ENCODE measurements at places on chromosomes 13 and 19. TPM values are rescaled to one million over a fixed set of nuclear protein-coding genes. Genes with fewer than 3 reads are reported as not detected.

DNA sequence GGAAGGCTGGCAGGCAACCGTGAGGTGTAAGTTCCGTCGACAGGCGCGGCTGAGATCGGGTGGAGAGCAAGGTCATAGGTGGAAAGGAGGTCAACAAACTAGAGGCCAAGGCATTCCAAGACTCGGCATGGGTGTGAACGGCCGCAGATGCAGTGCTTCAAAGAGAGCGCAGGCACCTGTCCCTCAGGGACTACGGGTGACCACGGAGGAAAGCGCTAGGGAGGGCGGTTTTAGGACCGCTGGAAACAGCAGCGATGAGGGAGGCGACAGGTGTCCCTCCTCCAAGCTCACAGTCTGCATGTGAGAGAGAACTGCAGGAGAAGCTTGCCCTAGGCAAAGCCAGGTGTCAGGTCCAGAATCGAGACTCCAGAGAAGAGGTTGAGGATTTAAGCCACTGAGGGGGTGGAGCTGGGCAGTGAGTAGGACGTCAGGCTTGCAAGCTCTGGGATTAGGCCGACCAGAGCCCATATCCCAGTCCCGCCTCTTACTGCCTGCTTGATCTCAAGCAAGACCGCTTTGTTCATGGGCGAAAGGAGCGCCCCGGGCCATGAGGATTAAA is 1.6 kb upstream of the MLNR start:
- DNase-seq: no peak

DNA sequence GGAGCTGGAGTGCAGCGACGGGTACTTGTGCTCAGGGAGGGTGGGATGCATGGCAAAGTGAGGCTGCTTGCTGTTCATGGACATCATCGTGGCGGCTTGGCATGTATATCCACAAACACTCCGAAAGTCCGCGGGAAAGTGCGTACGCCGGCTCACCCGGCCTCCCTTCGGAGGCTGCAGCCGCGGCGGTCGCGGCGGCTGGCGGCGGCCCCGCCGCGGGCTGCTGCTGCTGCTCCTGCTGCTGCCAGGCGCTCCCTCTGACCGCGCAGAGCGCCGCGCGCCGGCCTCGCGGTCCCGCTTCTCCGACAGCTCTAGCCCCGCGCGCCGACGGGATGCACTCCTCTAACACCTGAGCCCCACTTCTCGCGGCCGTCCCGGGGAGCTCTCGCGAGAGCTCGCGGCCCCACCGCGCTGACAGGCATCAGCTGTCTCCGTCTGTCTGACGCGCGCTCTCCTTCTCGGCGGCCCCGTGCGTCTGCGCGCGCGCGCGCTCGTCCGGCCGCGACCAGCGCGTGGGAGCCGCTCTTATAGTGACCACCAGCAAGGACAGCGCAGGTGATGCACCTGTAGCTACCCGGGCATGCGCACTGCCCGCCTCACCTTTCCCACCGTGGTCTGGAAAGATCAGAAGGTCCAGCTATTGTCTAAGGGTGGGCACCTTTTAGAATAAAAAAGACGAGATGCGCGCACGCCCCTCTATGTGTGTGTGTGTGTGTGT is at the start of gene POU4F1:
Gene POU4F1, minus strand, starts transcription at position 313 of the 718 bp plus-strand sequence. Its CDS starts 226 bp downstream, at position 87.
- DNase-seq: no peak

DNA sequence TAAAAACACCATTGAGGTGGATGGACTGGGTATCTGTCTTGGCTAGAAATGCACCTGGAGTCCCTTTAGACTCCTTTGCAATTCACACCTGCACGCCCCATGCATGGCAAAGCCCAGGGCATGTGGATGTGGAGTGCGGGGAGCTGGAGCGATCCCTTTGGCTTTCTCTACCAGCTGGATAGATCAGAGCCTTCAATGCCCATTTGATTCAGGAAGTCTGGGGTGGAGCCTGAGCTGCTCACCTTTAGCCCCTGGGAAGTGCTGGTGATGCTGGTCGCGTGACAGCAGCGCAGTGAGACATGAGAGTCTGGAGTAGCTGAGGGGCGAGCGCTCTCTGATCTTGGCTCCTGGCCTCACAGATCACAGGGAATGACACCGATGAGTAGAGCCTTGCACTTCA is 4.8 kb upstream of the ZNF536 start:
- no peak for DNase-seq

DNA sequence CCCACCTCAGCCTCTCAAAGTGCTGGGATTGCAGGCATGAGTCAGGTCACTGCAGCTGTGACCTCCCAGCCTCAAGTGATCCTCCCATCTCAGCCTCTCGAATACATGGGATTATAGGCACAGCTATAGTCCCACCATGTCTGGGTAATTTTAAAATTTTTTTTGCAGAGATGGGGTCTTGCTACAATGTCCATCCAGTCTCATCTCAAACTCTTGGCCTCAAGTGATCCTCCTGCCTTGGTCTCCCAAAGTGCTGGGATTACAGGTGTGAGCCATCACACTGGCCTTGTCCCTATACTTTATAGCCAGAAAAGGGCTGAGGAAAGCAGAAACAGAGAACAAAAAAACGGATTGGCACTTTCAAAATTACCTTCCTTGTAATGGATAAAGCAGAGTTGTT is 4.8 kb upstream of the FBXO27 start:
- no peak for DNase-seq

Gene ERICH6B
- 2.4 TPM for polyA plus RNA-seq

Gene PSG7
- polyA plus RNA-seq: not detected

Gene ZNF419
- 22.7 TPM for polyA plus RNA-seq

Measured in renal cortex interstitium (tissue), 15 donors.